ENCODE measurements at places on chromosomes 6 and 20. TPM values are rescaled to one million over a fixed set of nuclear protein-coding genes. Genes with fewer than 3 reads are reported as not detected.

Gene RUNX2
- polyA plus RNA-seq = 1.8 TPM

Gene ZNF335
- 1.6 TPM for polyA plus RNA-seq

Gene GDAP1L1
- polyA plus RNA-seq = 13.4 TPM

Gene TRMT11
- 24.9 TPM for polyA plus RNA-seq

Gene FOXF2
- polyA plus RNA-seq = 0.67 TPM

Gene MRAP2
- polyA plus RNA-seq = 2.6 TPM

Gene ATRN
- 14.0 TPM for polyA plus RNA-seq

All from Purkinje cell (primary cell).